LoVo (cell line): ENCODE measurements at places on chromosomes 11 and 22.

DNA sequence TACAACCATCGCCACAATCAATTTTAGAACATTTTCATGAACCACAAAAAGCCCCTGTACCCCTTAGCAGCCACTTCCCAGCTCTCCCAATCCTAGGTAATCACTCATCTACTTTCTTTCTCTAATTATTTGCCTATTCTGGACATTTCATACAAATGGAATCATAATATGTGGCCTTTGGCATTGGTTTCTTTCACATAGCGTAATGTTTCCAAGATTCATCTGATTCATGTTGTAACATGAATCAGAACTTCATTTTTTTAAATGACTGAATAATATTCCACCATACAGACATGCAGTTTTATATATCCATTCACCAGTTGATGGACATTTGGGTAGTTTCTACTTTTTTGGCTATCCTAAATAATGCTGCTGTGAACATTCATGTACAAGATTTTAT is 56.2 kb upstream of the RCN1 start:
- no peak for DNase-seq

GRCh38 chr11:68140496-68141245 is 19.5 kb upstream of the CHKA start:
- no peak for DNase-seq

GRCh38 chr11:12854829-12855228 is 154.3 kb upstream of the RASSF10 start:
- DNase-seq: no peak

DNA sequence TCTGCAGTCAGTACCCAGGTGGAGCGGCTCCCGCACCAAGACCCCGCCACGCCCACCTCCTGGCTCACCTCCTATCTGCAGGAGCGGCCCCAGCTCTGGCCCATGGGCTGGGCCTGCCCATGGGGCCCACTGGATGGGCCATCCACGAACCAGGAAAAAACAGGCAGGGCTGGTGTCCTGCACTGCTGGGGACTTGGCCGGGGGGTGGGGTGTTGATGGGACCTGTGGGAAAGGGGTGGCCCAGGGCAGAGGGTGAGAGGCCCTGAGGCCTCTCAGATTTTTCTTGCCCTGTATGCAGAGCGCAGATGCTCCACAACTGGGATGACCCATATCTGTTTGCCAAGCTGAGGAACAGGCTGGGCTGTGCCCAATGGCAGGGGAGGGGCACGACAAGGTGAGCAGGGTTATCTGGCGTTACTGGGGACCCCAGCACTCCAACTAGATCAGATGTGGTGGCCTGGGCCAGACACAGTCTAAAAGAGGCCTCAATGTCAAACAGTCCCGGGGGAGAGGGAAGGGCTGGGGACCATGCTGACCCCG is 2.7 kb upstream of the PIM3 start:
- DNase-seq: no peak

DNA sequence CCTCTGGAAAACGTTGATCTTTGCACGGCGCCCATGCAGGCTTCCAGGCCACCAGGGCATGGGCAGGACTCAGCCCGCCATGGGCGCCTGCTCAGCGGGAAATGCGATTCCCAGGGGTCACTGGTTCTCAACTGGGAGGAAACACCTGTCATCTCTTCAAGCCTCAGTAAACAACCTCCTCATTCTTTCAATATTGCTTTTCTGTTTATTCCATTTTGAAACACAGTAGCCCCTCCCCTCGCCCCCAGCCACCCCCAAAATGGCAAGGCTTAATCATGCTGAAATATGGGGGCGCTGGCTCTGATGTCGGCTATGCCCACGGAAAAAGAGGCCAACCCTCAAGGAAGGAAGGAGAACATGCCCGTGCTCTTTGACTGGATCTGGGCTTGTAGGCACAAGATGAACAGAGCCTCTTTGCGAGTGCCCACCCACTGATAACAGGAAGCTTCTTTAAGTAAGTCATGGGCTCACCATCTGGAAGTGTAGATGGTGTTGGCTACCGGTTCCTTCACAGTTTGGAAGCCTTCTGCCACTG is 594 bp upstream of the POU2AF1 start:
- DNase-seq: no peak

DNA sequence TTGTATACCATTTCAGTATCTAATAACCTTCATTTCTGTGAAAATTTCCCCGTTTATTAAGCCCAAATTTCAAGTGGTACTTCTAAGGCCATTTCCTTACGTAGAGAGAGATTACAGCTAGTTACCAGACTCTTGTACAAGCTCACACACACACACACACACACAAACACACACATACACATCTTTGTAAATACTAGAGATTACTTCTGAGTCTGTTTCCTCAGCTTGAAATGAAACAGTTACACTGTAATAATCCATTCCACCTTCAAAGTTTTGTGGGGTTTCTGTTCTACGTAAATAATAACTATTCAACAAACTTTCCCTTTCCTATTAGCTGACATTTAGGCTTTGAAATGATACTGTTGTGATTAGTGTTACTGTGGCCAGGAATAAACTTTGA is 6.2 kb downstream of the POGLUT3 start:
- DNase-seq: no peak

DNA sequence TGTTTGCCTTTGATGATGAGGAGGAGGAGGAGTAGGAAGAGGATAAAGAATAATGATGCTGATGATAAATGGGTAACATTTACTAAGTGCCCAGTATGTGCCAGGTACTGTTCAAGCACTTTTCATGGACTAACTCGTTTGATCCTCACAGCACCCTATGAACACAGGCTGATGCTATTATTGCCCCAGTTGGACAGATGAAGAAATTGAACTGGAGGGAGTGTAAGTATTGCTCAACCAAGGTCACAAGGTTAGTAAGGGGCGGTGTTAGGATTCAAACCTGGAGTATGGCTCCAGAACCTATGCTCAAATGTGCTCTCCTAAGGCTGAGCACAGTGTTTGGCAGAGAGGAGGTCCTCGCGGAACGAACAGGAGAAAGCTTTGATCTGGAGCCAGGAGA is 78.6 kb downstream of the SYN3 start:
- DNase-seq: no peak

DNA sequence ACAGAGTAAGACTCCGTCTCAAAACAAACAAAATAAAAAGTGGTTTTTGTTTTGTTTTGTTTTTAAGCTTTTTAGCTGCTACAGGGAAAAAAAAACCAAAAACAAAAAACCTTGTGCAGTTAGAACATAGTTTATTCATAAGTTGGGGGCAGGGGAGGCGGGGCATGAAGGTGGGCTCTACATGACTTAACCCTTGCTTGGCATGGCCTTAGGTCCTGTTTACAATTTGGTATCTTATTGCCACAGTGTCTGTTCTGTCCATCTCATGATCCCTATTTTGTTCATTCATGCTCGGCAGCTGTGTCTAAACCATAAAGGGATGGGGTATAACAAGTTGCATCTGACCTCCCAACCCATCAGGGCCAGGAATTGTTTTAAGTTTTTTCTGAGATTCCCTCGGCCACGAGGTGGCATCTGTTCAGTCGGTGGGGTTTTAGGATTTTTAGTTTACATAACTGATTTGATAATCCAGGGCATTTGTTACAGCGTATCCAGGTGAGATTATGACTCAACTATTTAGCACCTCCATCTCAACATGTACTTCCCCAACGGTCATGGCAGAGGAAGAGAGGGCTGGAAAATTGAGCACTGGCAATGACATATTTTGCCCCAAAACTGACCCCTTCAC is 6.9 kb downstream of the AP5B1 start:
- no peak for DNase-seq

DNA sequence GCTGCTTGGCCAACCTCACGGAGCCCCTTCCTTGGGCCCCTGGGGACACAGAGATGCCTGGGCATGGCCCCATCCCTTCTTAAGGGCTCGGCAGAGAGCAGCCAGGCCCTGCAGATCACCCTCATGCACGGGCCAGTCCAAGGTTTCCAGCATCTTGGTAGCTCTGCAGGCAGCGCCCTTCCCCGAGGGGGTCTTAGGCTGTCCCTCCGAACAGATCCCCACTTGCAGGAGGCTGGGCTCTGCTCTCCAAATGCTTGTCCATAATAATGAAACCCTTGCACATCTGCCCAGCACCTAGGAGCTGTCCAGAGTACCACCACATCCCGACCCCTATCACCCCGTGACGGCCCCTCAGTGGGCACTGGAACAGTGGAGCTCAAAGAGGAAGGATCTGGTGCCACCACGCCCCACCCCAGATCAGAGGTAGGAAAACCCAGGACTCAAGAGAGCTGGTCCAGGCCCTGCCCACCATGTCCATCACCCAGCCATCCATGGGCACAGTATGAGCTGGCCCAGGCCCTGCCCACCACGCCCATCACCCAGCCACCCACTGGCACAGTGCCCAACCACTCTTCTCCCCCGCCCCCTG is 92.5 kb upstream of the PRR5 start:
- no peak for DNase-seq

- DNase-seq: peak; percentile 53
These were observed 34.7 kb downstream of the RNF169 start for GRCh38 chr11:74783241-74783871.
